ENCODE measurements at places on chromosomes 5 and 9.

GRCh38 chr5:139769477-139769876 lies 26.1 kb upstream of the PSD2 start:
- DNase-seq = no peak

GRCh38 chr5:154412316-154412715 lies 33.5 kb upstream of the SAP30L start:
- no peak for DNase-seq

DNA sequence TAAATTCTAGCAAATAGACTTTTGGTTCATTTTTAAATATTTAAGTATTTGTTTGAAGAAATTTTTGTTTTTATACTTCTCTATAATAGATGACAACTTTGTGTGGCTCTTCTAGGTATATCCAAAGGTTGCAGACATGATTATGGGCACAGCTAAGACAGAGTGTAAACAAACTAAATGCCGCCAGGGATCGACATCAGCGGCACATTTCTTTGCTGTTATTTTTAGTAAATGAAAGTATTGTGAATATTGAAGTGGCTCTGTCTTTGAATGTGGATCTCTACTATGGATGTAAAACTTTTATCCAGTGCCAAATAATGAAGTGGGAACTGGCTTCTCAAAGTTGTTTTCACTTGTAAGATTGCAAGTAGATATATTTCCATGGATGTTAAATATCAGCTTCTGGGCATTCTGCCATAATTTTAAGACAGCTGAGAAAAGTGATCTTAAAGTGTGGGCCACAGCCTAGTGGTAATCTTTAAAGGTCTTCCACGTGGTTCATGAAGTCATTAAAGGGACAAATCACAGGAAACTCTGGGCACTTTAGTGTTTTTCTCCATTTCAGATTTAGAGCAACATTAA lies 589.9 kb downstream of the ZNF608 start:
- DNase-seq = peak; percentile 15

GRCh38 chr5:168307925-168308584 lies 16.6 kb downstream of the WWC1 start:
- DNase-seq = no peak

DNA sequence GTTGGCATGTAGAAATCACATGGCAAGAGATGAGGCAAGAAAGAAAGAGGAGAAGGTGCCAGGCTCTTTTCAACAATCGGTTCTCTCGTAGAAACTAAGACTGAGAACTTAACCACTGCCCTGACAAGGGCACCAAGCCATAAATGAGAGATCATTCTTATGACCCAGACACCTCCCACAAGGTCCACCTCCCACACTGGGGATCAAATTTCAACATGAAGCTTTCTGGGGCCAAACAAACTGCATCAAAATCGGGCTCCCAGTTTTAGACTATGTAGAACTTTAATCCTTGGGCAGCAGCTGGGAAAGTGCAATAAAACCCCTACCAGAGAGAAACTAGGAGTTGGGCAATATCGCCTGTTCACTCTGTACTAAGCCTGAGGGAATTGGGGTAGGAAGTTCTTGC lies 150.2 kb upstream of the CCDC152 start:
- no peak for DNase-seq

DNA sequence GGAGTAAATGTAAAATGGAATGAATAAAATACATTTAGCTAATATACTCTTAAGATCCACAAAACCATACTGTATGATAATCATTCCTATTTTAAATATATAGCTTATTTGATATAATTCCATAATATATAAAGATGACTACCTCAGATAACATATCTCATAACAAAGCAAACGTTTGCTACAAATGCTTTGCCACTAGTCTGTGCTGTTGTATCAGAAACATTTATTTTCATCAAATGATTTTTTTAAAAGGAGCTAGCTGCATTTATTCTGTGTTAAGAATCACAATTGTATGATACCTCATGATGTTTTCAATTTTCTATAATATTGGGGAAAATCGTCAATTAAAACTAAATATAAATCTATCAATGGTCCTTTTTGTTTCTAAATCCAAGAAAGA lies 567.2 kb downstream of the PTPRD start:
- peak; percentile 5 for DNase-seq

- DNase-seq = peak; percentile 16
Measured at GRCh38 chr9:27033815-27034403, 28.4 kb upstream of the LRRC19 start.

- peak; percentile 29 for DNase-seq
Measured at GRCh38 chr5:35046774-35047173, 975 bp downstream of the AGXT2 start.

- DNase-seq = peak; percentile 9
Measured at GRCh38 chr5:25091921-25092320, 447.1 kb upstream of the CDH10 start.

GRCh38 chr9:8494571-8494970 lies 695.0 kb upstream of the DMAC1 start:
- no peak for DNase-seq

- DNase-seq = peak; percentile 96
Measured at GRCh38 chr5:134125039-134126015, 10.8 kb downstream of the TCF7 start.

DNA sequence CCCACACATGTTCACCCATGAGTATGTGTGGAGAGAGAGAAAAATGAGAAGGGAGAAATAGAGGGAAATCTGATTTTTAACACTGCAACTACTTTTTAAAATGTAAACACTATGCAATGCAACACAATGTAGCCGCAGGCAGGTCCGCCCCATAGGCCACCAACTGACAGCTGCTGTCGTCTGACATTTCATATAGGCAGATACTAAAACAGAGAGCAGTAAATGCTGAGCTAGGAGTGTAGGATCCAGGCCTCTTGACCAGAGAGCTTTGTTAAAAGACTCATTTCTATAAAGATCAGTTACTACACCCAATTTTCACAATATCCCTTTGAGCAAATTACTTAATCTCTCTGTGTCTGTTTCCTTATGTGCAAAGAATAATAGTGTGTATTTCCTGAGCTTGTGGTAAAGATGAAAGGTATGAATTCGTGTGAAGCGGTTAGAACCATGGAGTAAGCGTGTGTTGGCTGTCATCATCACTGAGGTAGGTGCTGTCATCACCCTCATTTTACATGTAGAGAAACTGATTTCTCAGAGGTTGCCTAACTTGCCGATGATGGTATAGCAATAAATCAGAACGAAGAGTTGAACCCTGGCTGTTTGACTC lies 55.2 kb upstream of the PDE8B start:
- DNase-seq = no peak

DNA sequence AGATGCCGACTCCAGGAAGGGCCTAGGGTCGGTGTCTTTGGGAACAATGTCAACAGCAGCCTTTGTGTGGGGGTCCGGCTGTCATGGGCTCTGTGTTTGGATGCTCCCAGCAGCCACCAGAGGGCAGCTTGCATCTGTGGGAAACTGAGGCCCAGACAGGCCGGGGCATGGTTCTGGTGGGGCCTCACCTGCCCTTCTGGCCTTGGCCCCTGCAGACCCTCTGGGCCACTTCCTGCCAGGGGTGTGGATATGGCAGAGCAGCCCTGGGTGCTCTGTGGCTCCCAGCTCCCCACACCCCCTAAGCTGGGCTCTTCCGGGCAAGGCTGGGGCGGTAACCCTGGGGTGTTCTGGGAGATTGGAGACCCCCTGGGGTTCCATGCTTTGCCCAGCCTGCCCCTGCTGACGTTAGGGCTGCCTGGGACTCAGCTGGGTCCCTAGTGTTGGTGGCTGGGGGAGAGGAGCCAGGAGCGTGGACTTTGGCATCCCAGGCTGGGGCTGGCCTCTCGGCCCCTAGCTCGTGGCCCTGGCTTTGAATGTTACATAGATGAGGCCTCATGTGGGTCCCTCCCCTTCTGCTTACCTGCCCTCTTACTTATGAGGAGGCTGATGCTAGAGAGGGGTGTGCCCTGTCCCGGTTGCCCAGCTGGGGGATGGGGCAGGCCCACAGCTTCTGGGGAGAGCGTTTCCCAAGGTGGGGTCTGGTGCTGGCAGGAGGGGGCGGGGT lies 38.3 kb downstream of the RXRA start:
- no peak for DNase-seq

- DNase-seq = no peak
Measured at GRCh38 chr5:88049737-88050136, 218.9 kb downstream of the TMEM161B start.

GRCh38 chr9:132541870-132542830 lies 40.3 kb upstream of the BARHL1 start:
- no peak for DNase-seq

DNA sequence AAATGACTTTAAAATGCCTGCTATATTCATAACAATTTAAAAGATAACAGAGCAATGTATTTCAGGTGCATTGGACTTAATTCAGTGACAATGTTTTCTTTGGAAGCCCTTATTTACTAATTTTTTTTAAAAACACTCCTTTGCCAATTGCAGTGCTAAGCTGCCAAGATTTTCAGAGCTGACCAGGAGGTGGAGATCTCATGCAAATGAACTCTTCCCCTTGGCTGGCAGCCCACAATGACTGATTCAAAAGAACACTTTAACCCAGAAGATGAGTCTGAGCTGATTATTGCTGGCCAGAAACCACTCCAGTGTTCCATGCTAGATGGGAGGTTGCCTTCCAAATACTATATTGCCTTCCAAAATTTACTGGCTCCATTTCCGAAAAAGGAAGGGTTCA lies 128.3 kb upstream of the CCNH start:
- peak; percentile 94 for DNase-seq

- no peak for DNase-seq
Measured at GRCh38 chr9:19009391-19009965, 23.5 kb downstream of the SAXO1 start.

DNA sequence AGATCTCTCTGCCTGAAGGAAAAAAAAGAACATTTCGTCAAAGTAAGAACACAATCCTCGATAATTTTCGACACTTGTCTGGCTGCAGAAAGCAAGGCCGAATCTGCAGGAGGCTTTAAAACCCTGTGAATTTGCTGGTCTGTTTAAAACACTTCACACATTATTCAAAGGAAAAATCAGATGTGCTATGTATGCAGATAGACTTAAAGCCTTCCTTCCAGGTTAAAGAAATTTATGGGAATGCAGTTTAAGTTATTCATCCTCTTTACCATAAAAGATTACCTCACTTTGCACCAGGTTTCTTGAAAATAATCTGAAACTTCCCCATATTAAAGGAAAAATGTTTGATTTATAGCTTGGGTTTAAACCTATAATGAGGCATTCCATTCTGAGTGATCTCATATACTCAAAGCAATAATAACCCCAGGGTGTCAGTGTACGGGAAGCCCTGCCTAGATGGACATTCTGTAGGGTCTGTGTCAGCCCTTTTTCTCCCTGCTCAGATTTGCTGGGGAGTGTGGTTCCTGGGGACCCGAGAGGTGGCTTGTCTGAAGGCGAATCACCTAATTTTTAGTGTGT lies 323.5 kb upstream of the SLC24A2 start:
- no peak for DNase-seq

- peak; percentile 29 for DNase-seq
Measured at GRCh38 chr9:112881331-112881730, 9.3 kb downstream of the SLC46A2 start.

DNA sequence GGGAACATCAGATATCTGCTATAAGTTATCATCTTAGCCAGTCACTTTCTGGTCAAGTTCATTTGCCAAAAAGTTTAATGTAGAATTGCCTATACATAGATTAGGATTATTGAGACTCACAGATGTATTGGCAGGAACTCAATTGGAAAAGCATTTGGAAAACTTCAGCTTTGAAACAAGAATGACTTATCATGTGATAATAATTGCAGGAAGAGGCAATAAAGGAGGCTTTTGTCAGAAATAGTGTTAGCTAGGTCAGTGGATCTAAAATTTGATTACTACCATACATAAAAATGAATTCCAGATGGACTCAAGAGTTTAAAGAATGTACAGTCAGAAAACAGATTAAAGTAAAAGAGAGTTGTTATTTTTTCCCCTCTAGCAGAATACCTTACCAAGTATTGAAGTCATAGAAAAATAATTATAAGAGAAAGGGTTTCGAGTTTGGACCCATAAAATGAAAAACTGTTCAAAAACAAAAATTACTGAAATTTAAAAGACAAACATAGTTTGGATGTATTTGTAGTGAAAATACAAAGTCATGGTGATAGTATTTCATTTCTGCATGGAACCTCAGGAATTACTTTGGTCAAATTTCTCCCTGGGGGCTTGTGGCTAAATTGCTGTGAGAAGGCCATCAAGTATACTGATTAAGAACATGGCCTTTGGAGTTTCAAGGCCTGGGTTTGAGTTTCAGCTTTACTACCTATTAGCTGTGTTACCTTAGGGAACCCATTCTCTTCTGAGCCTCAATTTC lies 159.9 kb downstream of the TMEM38B start:
- no peak for DNase-seq

GRCh38 chr9:124218438-124218982 lies 39.2 kb upstream of the NEK6 start:
- no peak for DNase-seq

DNA sequence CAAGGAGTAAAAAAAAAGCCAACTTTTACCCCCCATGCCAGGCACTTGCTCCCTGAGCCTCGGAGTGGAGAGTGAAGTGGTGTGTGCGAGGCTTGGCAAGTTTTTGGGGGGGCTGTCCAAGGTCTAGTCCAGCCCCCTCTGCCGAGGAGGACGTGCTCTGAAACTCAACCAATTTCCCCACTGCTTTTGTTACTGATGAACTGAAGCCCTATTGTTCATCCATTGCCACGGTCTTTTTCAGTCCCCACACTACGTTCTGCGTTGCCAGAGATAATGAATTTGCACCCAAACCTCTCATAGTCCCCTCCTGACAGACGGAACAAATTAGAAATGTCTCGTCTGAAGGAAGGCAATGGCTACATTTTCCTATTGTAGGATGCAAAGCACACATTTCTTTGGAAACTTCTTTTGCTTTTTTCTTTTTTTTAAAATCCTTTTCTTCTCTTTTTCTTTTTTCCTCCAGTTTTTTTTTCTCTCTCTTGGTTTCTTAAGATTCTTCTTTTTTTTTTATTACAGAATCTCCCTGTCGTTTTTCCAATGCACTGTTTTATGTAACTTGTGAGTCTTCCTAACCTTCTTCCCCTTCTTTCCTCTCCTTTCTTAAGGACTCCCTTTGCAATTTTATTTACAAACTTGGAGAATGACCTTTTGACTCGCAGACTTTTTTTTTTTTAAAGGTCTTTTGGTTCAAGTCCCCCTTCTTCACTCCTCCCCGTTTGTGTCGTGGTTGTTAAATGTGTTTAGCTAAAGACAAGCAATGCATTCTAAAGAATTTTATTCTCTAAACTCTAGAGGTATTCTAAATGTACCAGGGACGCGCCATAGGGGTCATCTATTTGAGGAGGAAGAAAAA lies 209.5 kb downstream of the MEF2C start:
- peak; percentile 85 for DNase-seq

- DNase-seq = no peak
Measured at GRCh38 chr5:177421062-177421798, 5.2 kb upstream of the GRK6 start.

DNA sequence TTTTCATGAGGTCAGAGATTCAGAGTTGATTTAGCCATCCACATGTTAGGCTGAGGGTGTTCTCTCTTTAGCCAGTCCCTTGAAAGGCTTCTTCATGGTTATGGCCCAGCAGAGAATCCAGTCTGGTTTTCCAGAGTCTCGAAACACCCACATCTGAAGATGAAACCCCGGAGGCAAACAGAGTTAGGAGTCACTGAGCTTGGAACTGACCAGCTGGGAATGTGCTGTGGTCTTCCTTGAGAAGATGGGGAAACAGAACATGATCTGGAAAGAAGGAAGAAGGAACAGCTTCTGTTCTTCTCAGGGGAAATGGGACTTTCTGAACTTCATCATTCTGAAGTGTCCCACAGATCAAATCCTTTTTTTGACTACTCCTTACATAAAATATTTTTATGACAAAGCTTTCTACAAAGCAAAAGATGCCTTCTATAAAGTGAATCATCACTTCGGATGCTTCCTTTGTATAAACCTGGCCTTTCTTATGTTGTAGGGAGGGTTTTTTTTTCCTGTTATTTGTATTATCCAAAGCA lies 45.4 kb downstream of the ZNF618 start:
- no peak for DNase-seq
